ENCODE measurements at places on chromosomes 4 and X.

- DNase-seq: no peak
These were observed 59.7 kb upstream of the PGRMC2 start for GRCh38 chr4:128347175-128347868.

GRCh38 chr4:139050446-139050845, 34.9 kb downstream of the NOCT start:
- no peak for DNase-seq

- DNase-seq: no peak
These were observed 45.0 kb downstream of the PIR start for GRCh38 chrX:15448010-15448639.

DNA sequence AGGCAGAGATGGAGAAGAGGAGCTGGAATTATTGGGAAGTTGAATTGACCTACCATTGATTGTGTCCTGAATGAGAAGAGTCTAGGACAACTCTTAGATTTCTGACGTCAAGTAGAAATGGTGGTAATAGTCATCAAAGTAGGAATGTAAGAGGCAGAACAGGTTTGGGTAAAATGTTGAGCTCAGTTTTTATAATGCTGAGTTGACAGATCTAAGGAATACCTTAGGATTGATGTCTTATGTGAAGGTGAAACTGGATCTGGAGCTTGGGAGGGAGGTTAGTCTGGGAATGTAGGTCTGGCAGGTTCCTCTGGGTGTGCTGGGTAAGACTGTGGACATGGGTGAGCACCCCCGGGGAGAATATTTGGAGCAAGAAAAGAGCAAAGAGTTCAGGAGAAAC, 31.9 kb downstream of the JADE1 start:
- DNase-seq: no peak

DNA sequence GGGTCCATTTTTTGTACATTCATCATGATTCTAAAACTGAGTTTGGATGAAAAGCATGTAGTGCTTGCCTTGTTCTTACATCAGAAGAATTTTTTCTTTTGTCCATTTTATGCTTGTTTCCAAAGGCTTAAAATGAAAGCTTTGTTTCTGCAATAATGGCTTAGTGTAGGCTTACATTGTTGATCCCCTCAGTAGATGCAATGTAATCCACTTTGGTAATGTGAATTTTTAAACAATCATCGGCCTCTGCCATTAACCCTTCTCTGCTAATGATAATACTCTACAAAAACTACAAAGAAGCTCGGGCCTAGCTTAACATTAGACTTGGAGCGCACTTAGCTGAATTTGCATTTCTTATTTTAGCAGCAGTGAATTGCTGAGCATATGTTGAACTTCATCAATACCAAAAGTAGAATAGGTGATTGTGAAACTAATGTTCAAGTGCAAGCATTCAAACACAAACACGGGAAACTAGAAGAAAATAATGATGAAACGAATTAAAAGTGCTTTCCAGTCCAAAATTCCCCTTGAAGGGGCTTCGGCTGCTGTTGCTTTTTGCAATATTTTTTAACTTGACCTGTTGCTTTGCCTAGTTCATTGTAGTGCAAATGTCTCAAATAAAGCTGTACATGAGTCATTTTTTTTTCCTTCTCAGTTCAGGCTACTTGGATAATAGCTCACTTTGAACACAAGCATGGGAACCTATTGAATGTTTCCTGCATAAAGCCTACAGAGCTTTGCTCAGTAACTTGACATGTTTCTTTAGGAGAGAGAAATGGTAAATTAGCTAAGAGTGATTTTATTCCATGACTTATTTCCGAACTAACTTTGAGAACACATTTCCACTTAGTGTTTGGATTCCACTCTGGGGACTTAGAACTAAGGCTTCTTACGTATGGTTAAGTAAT, 66.5 kb downstream of the SLIT2 start:
- DNase-seq: no peak

GRCh38 chr4:4763822-4764557, 95.5 kb upstream of the MSX1 start:
- DNase-seq: no peak

DNA sequence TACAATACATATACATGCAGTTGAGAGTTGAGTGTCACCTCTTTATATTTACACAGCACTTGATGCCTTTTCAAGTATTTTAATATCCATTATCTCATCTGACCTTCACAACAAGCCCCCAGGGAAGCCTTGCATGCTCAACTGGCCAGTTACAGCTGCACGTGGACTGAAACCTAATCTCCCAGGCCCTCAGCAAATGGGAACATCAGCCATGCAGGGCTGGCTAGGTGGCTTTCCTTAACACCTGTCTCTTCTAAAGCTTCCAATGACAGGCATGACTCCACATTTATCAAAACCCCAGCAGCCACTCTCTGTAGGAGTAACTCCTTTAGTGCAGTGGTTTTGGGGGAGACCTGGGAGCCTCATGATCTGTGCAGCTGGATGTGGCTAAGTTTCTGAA, 56.4 kb downstream of the PHKA2 start:
- no peak for DNase-seq

DNA sequence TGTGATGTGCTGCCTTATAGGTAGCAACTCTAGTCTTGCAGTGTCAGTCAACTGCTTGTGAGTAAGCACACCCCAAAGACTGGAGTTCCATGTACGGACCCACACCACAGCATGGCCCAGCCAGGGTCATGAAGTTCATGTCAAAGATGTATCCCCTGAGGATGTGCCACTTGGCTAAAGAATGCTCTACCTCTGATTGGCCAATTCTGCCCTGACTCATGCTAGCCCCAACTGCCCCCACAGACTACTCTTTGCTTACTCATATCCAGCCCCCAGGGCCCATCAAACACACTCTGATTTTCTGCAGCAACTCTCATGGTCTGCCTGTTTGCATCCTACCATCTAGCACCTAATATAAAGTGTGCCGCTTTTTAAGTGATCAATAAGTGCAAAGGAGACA, 62.5 kb downstream of the CHRDL1 start:
- no peak for DNase-seq

DNA sequence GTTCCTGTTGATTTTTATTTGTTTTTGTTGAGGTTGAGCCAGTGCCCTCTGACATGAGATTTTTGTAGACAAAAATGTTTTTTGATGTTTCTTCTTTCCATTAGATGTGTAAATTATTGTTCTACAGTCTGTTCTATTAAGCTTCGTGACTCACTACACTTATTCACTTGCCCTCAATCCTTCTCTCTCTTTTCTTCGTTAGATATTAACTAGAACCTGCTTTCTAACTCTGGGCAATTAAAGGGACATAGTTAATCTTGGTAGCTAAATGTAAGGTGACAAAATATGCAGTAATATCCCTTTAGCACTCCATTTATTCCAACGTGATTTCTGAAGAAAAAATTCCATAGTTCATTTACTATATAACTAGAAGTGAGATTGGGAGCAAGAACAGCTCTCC, 333.9 kb downstream of the PDHA2 start:
- no peak for DNase-seq

DNA sequence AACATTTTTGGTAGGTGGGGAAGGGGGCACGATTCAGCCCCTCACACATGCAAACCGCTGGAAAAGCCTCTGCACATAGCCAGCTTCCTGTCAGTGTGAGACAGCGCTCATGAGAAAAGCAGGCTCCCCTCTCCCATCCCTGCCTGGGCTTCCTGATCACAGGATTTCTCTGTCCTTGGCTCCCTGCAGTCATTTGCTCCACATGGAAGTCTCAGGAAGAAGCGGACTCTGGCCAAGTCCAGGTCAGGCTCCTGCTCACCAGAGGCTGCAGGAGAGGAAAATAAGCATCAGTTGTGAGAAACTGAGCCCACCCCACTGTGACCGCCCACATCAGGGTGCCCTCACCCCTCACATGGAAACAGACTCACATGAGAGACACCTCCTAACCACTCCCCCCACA, 664.3 kb upstream of the TENM3 start:
- no peak for DNase-seq

DNA sequence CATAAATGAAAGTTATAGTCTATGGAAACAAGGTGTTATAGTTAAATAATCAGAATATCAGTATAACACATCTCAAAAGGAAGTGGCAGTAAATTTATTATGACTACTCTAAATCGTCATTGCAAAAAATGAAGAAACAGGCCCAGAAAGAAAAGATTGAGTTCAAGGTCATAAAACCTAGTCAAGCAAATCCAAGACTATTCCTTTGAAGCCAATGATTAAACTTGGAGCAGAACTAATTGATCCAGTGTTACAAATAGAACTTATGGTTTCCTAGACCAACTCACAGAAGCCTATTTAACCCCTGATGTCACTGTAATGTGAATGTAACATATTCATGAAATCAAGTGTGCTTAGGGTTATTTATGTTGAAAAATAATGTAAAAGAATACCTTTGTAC, 1.9 kb downstream of the FAM199X start:
- DNase-seq: no peak

GRCh38 chr4:141391293-141391692, 170.6 kb downstream of the ZNF330 start:
- DNase-seq: no peak
